ENCODE measurements at places on chromosomes 7 and 10. TPM values are rescaled to one million over a fixed set of nuclear protein-coding genes. Genes with fewer than 3 reads are reported as not detected.

Gene RELN
- 1.2 TPM for total RNA-seq

Gene MBL2
- total RNA-seq: 1.2 TPM

Gene ENTPD1
- 141 TPM for total RNA-seq

DNA sequence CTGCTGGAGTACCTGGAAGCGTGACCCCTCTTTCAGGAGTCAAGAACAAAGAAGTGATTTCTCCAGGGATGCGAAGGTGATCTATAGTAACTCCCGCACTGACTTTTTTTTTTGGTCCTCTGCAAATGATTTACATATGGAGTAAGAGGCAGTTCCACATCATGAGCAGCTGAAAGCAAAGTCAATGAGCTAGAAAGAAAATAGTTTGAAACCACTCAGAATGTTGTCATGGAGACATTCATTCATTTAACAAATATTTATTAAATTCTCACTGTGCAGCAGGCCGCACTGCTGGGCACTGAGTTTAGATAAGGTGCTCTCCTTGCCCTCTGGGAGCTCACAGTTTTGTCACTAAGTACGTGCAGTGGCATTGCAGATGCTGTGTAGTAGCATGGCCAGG lies 206.7 kb downstream of the CAMK1D start:
- DNase-seq: no peak

DNA sequence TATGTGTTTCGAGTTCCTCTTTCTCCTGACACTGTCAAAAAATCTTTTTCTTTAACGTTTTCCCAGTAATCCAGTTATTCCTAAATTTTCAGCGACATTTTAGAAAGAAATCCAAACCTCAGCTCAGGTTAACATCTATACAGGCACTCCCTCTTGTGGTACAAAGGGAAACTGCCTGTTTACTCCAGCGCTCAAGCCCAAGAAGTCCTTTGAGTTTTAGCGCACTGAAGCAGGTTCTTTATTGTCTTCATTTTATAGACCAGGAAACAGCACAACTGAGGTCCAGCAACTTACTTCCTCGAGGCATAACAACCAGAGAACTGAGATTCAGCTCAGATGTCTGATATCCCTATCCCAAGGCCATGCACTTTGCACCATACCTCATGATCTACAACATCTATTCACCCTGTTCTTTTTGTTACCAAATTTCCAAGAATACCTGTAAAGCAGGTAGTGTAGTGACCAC lies 287.2 kb upstream of the MKLN1 start:
- DNase-seq: peak; percentile 70

GRCh38 chr7:111364413-111364812 lies 197.9 kb downstream of the IMMP2L start:
- peak; percentile 54 for DNase-seq

GRCh38 chr10:110762109-110762848 lies 109.4 kb upstream of the PDCD4 start:
- no peak for DNase-seq

DNA sequence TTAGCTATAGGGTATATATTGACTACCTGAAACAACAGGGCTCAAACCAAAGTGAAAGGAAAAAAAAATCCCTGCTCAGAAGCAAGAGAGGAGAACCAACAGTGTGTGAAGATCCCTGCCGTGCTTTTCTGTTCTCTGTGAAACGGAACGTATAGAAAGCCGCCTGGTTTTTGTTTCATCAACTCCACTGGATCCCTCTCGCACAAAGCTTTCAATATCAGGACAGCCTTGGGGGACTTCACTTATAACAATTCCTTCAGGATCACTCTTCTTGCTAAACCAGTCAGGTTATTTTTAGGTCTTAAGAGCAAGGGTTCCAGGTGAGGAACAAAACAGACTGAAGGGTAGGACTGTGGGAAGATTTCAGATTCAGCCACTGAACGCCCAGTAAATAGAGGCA lies 151.1 kb upstream of the CACNA2D1 start:
- DNase-seq: peak; percentile 25

DNA sequence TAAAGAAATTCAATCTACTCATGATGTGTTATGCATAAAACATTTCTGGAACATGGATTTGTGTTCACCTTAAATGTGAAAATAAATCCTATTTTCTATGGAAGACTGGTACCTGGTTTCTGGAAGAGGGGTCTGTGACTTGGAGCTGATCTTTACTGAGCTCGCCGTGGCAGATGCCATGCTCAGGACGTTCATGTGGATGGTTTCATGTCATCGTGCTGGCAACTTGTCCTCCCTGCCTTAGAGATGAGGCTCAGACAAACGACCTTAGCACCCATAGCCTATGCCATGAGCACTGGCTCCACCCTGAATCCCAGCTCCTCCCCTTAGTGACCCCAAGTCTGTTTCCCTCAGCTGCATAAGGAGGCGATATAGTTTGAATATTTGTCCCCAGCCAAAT lies 7.3 kb downstream of the PPIF start:
- no peak for DNase-seq

DNA sequence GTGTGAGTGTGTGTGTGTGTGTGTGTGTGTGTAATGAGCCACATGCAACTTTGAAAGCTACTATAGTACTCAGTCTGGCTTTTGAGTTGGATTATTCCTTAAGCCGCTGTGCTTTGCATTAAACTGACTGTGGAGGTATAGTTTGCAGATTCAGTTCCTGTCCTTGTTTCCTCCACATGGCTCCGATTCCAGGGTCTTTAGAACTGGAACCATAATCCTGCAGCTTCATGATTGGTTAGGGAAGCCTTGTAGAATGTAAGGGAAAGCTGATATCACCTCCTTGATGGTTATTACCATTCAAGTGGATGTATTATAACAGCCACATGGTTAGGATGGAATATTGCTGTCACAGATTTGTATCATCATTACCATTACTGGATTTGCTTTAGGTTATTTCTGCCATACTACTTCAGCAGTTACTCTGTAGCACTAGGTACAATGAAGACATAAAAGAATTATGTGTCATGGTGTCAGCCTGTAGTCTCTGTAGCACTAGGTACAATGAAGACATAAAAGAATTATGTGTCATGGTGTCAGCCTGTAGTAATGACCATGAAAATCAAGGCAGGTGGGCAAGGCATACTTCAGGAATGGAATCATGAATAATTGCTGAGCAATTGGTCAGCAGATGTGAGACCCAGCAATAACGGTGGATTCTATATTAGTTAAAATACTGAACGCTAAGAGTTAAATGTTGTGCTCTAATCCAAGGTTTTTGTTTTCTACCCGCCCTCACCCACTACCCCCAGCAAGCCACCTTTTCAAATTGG lies 275.1 kb upstream of the FZD1 start:
- DNase-seq: no peak

- DNase-seq: no peak
Measured at GRCh38 chr7:3912291-3912690, 611.2 kb downstream of the SDK1 start.

All from umbilical cord (tissue), 2 donors.